ENCODE measurements at places on chromosomes 2 and 18.
A peak's percentile ranks its signal among the peaks of the same experiment; 100 is the strongest.

- no peak for DNase-seq
Measured at GRCh38 chr18:22169011-22169888, at the start of gene GATA6. Gene GATA6, plus strand, starts transcription at chr18:22169589. Its CDS starts 1,556 bp downstream, at chr18:22171145.

GRCh38 chr2:467892-468647, 180.2 kb upstream of the ALKAL2 start:
- DNase-seq, result no peak

GRCh38 chr18:50027996-50028395, 167.0 kb downstream of the MYO5B start:
- DNase-seq, result no peak

DNA sequence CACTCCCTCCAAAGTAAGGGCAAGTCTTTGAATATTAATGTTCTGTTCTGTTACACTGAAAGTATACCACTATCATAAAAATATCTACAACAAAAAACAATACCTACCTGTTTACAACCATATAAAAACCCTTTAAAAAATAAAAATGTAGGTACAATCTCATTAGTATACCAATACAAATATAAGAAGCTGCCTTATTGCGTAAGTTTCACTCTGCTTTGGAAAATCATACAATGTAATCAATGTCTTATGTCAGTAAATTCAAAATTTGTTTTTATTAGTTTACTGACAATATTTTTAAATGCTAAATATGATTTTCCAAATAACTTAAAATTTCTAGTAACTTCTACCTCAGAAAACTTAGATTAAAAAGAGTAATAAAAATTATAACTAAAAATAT, 72.8 kb downstream of the RAPH1 start:
- no peak for DNase-seq

DNA sequence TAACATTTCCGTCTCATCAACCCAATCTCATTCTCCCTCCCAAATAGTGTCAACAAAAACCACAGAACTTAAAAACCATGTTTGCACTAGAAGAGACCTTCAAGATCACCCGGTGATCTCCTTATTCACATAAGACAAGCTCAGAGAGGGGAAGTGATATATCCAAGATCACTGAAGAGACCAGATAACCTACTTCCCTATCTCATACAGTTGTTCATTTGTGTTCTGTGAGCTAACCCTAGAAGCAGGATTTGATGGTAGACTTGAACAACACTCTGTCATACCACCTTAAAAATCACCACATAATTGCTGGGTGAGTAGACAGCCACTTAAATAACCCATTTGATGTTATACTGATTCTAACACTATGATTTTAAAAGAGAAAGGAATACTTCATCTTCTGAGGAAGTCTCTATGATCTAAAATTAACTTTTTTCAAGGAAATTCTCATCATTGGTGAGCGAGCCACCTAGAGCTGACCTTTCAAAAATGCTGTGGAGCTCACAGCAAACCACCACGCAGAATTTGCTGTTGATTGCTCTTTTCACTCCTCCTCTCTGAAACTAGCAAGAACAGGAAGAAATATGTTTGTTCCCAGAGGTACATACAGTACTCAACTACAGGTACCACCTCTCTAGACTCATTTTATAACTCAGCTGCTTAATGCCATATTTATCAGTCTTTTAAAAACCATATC, 15.1 kb downstream of the AAK1 start:
- DNase-seq, result peak; percentile 42

GRCh38 chr2:190532581-190532980, 1.9 kb downstream of the NEMP2 start:
- DNase-seq, result no peak

GRCh38 chr2:133080822-133081221, 410.8 kb upstream of the LYPD1 start:
- no peak for DNase-seq

DNA sequence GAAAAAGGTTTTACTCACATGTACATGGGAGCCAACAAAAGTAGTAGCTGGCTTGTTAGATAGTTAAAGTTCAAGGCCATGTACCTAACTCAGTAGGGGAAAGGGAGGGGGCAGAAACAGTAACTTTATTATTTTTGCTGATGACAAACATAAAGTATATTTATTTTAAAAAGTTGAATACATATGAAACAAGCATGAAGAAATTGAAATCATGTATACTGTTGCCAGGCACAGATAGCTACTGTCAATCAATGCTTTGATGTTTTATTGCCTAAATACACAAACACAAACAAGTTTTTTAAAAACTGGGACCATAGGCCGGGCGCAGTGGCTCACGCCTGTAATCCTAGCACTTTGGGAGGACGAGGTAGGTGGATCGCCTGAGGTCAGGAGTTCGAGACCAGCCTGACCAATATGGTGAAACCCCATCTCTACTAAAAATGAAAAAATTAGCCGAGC, 7.6 kb upstream of the PSD4 start:
- no peak for DNase-seq

DNA sequence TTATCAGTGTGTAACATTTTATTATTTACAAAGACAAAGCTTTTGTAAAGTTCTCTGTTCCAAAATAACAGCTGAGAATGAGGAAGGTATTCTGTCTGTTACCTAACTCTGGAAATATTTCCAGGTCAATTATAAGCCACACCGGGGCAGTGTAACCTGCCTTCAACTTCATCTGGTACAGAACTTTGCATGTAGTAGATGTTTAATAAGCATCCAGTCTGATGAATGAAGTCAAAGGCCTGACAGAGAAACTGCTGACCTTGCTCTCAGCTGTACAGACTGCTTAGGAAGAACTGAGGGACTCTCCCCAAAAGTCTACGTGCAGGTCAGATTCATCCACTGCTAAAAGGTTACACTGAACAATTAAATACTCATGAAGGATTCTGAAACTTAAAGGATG, 43.3 kb downstream of the WDFY1 start:
- no peak for DNase-seq

GRCh38 chr2:145411493-145411892, 891.6 kb upstream of the ZEB2 start:
- peak; percentile 9 for DNase-seq

GRCh38 chr2:132676999-132677398, 7.0 kb upstream of the LYPD1 start:
- DNase-seq, result no peak

DNA sequence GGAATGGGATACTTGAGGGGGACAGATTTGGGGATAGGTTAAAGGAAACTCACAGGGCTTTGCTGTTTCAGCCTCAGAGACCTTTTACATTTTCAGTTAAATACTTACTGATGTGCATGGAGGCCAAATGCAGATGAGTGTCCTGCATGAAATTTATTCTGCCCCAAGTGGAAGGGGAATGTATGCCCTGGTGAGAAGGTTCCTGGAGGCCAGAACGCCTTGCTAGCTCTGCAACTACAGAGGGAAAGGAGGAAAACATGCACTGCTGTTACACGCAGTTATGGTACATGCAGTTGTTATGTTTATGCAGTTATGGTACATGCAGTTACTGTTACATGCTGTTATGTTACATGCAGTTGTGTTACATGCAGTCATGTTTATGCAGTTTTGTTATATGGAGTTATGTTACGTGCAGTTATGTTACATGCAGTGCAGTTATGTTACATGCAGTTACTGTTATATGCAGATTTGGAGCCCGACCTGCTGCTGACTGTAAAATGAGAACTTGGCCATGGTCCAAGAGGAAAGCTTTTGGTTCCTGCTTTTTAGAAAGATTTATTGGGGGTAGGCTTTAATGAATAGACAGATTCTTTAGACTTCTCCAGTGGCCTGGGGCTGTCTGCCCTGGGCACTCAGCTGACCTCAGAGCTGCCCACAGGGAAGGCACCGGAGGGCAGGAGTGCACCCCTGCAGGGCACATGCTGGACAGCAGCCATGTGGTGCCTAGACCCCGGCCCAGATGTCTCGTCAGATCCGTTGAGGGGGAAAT, 84.1 kb downstream of the LDLRAD4 start:
- peak; percentile 31 for DNase-seq

DNA sequence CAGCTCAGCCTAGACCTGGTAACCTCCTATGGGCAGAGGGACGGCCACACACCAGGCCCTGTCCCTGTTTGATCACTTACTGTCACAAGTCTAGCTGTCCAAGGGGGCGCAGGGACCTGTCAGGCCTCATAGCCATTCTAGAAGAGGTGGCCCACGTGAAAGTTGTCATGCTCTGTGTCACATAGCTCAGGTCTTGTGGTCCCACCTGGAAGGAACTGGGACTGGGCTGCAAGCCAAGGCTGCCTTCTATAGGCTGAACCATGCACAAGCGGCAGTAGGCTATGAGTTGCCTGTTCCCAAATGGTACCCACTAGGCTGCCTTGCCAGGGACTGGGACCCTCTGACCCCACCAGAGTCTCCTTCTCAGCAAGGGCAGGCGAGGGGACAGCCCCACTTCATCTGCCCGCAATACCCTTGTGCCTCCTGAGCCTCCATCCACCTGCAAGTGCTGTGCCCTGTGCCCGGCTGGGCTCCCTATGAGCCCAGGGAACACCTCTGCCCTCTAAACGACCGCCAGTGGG, 177.5 kb downstream of the ANAPC1 start:
- no peak for DNase-seq

DNA sequence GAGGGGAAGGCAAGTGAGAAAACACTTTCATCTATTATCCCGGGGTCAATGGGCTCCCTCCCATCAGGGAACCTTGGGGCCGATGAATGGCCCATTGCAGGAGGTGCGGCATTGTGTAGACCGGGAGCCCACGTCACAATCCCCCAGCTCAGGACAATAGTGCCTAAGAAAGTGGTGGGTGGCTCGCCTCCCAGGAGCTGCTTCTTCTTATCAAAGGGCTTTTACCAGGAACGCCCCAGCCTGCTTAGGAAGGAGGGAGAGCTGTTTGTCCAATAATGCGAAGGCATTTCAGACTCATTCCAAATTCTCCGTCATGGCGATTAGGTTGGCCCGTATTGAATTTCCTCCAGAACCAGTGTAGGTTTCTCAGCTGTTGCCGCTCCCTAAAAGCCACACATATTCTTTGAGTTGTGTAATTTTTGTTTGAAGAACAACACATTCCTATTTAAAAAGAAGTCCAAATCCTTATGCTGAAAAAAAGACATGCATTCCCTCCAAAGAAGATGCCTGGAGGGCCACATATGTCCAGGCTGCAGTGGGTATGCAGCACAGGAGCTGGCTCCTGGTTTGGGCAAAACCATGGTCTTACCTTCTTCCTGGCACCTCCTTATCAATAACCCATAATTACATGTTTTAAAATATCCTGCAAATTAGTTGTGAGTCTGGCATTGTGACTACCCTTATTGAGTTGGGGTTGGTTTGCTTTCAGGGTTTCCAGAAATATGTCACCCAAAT, 264.7 kb downstream of the MYCN start:
- DNase-seq, result no peak
